ENCODE measurements at places on chromosomes 5 and 9.

- DNase-seq, result no peak
Observed at GRCh38 chr9:123225374-123225813, 43.0 kb downstream of the STRBP start.

DNA sequence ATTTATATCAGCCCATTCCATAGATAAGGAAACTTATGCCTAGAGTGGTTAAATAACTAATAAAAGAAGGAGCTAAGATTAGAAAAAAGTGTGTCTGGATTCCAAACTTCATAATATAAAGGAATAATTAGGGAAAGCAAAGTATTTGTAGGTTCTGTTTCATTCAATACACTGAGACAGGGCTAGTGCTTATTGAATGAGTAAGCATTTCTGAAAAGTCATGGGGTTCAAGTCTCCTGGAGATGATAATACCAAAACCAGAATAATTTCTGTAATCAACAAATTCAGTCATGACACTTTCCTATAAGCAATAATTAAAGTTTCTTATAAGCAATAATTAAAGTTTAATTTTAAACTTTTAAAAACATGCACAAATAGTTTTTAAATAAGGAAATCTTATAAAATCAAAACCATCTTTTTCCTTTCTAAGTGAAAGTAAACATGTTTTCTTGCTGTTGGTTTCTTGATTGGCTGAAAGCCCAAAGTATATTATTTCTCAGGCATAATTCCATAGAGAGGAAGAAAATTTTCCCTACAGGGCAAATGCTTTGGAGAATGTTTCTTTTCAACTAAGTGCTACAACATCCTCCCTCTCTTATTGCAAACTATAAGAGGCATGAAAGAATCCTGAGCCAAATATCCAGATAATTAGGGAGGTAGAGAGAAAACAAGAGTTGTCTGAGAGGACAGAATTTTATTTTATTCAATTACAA is 510.2 kb downstream of the PRELID2 start:
- no peak for DNase-seq

DNA sequence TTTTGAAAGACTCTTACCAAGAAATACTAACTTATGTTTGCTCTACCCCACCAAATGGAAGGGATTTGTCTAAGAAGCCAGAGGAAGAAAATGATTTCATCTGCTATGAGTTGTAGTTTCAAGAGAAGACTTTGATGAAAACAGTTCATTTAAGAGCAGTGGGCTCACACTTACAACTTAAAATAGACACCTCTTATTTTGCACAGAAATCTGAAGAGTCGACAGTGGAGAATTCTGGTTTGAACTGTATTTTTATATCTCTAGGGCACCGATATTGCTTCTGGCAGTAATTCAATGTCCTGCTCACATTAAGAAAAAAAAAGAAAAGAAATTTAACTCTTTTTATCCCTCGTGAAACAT is 1.9 kb upstream of the DAB2 start:
- no peak for DNase-seq

- DNase-seq, result peak; percentile 45
Observed at GRCh38 chr9:135926402-135927194, 19.3 kb upstream of the CAMSAP1 start.

- DNase-seq, result no peak
Observed at GRCh38 chr5:65967288-65968066, 41.1 kb downstream of the ERBIN start.

- DNase-seq, result no peak
Observed at GRCh38 chr9:100587375-100587774, 9.5 kb downstream of the CAVIN4 start.

GRCh38 chr9:36317766-36318165 is 59.5 kb upstream of the GNE start:
- DNase-seq, result no peak
